ENCODE measurements at places on chromosomes 5 and 9.

- no peak for DNase-seq
These were observed 139.3 kb upstream of the NR3C1 start for GRCh38 chr5:143542798-143543144.

DNA sequence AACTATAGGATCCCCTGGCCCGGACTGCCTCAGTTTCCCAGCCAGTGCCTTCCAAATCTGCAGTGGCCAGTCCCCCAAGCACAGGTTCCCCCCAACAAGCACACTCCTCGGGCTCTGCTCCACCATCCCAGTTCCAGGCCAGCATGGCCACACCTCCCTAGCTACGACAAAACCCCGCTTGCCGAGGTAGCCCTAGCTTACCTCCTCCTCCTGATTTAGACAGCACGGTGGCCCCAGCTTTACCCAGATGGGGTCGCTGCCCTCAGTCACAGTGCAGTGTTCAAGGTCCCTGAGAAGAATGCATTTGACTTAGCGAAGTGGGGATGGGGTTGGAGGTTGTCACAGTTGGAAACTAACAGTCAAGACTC, 40.8 kb upstream of the GARNL3 start:
- no peak for DNase-seq

GRCh38 chr9:95879591-95879990, 4.1 kb downstream of the ERCC6L2 start:
- DNase-seq = no peak

DNA sequence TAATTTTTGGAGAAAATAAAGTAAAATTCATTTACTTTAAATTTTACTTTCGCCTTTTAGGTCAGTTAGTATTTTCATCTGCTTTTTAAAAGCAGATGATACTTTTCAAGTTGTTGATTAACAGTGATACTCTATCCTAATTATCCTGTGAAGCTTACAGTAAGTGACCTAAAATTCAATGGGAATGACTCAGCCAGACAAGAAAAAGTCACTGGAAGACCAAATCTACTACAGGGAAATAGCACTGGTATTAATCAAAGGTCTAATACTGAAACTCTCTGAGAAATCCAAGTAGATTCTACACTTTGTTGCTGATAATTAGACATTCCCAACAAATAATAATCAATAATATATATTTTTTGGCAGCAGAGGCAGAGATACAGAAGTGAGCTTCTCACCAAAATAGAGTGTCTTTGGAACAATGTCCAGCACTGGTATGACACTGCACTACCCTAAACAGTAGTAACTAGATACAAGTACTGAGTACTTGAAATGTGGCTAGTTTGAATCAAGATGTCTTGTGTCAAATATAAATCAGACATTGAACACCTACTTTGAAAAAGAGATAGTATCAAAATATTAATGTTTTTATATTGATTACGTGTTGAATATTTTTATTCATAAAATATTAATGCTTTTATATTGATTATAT, 22.8 kb upstream of the ELL2 start:
- no peak for DNase-seq

GRCh38 chr5:137995077-137995748, 37.7 kb downstream of the FAM13B start:
- peak; percentile 76 for DNase-seq

DNA sequence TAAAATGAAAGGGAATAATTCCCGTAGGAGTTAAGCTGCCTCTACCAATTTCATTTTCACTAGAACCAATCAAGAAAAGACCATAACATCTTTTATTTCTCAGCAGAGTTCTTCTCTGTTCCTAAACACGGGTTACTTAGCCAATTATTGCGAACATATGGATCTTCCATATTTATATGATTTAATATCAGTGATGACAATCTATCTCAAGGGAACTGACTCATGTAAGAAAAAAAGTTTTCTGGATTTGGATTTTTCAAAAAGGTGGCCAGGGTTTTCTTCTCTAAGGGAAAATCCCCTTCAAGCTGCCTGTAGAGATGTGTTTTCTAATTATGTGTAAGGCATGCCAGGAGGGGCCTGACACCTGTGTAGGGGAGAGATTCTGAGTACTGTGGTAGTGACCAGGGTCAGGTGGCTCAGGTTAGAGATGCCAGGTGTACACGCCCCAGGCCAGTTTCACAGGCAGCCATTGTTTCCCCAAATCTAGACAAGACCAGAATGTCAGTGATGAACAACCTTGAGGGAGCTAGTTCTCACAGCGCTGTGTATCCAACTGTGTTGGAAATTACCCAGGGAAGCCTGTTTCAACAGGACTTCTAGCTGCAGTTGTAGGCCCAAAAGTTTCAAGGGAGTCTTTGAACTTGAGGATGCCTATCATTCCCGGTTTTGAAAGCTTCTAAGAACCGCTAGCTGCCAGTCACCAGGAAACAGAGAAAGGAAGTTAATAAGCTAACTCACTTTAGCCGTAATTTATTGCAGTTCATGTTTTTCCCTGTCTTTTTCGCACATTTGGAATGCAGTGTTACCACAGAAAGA, 572.5 kb upstream of the RGMB start:
- DNase-seq = no peak

DNA sequence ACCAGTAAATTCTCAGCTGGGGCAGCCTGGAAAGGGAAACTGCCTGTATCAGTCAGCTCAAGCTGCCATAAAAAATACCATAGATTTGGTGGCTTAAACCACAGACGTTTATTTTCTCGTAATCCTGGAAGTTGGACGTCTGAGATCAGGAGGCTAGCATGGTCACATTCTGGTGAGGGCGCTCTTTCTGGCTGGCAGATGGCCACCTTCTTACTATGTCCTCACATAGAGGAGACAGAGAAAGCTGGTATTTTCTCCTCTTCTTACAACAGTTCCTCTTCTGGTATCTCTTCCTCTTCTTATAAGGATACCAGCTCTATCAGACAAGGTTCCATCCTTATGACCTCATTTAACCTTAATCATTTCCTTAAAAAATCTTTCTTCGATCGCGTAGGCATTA, 50.5 kb upstream of the RFX3 start:
- peak; percentile 97 for DNase-seq

DNA sequence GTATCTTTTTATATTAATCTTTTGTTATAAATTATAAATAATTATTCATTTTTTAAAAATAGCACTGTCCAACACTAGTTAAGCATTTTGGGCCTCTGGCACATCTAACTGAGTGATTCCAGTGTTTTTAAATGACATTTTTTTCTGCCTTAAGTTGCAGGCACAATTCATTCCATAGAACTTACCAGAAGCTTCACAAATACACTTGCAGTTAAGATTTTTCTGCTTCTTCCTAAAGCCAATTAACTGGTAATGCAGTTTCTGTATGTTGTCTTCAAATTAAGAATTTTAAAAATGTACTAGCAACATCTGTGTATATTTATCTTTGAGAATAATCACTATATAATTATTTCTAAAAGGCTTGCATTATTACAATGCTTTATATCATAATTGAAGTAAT, 11.2 kb upstream of the NFIB start:
- DNase-seq = no peak

DNA sequence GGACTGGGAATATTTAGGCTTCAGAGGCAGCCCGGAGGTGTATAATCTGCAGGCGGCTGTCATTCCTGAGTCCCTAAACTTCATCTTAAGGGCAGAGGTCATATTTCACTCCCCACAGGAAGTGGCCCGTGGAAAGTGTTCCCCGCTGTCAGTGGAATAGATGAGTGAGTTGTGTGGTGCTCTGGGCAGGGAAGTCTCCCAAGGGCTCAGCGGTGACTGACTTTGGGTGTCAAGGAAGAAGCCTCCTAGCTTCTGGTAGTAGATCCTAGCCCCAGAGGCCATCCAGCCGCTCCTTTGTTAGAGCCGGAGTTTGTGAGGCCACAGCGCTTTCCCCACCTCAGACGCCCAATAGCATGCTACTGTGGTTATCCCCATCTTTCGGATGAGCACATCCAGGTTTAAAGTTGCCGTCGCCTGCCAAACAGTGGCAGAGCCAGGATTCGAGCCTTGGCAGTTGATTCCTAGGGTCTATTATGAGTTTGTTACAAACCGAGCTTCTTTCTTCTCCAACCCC, 38.9 kb upstream of the TIFAB start:
- DNase-seq = no peak

DNA sequence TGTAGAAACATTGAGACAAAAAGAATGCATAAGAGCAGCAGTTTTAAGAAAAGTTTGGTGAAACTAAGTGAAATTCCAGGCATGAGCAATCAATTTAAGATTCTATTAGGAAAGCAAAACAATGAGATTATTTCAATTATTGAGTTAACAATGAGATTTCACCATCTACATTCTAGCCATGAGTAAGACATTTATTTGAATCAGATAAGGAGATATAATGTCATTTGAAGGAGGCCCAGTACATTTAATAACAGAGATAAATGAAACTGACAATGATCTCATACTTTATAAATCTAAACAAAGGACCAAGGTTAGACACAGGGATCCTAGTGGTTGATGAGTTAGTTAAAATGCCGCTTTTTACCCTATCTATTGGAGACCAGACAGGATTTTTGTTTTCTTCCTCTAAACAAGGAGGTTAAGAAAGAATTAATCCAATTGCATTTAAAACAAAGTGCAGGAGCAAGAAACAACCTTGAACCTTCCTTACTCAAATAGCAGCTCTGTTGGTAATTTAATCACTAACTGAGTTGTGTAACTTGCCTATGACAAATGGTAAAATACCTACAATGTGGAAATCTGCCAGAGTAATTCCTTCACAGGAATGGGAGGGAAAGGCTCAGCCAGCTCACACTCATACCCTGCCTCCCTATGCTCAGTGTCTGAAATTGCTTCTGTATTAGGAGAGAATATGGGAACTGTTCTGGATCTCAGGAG, 103.5 kb upstream of the NR3C1 start:
- peak; percentile 55 for DNase-seq

- DNase-seq = no peak
These were observed 194.6 kb upstream of the KIF2A start for GRCh38 chr5:62111428-62111827.

GRCh38 chr9:3743901-3744413, 218.2 kb upstream of the RFX3 start:
- no peak for DNase-seq

- no peak for DNase-seq
These were observed 1.8 kb downstream of the HACD4 start for GRCh38 chr9:21029661-21030060.

DNA sequence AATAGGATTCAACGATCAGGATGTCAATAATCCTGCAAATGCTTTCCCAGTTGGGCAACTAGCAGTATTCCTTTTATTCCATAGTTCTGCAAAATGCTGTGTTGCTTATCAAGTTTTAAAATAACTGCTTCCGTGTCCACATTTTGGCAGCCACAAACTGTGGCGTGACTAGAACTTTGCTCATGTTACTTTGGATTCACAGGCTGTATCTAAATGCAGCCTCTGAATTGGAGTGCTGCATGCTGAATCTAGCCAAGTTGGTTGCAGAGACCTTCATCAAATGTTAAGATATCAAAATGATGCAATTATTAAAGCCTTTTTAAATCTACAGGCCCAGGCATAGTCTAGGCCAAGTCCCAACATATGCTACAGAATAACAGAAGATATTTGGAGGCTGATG, 249.2 kb downstream of the NR2F1-AS1 start:
- no peak for DNase-seq
